ENCODE measurements at places on chromosomes 7 and 10. TPM values are rescaled to one million over a fixed set of nuclear protein-coding genes. Genes with fewer than 3 reads are reported as not detected.

HIP1 gene
- total RNA-seq, result 30.9 TPM

CCZ1B gene
- total RNA-seq, result 48.8 TPM

OPTN gene
- 90.2 TPM for total RNA-seq

MYPN gene
- total RNA-seq, result 18.6 TPM

PSPH gene
- 125 TPM for total RNA-seq

FAM221A gene
- total RNA-seq, result 0.64 TPM

REPIN1 gene
- 96.0 TPM for total RNA-seq
